HCT116 (cell line): ENCODE measurements at places on chromosomes 6 and 20.

GRCh38 chr6:108484016-108484415 lies 76.7 kb upstream of the FOXO3 start:
- no peak for DNase-seq

DNA sequence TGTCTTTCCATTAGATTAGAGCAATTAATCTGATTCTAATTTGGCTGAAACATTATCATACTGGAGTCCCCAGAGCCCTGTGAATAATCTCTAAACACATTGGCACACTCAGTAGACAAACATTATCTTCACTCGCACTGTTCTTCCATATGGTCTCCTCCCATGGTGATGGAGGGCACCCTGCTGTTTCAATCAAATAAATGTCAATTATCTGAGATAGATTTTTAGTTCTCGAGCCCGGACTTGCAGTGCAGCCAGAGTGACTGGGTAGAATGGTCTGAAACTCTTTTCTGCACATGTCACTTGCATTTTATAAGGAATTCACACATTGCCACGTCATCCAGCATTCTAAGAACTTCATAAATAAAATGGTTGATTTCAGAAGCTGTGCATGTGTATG lies 90.6 kb upstream of the MAP3K7 start:
- no peak for DNase-seq

DNA sequence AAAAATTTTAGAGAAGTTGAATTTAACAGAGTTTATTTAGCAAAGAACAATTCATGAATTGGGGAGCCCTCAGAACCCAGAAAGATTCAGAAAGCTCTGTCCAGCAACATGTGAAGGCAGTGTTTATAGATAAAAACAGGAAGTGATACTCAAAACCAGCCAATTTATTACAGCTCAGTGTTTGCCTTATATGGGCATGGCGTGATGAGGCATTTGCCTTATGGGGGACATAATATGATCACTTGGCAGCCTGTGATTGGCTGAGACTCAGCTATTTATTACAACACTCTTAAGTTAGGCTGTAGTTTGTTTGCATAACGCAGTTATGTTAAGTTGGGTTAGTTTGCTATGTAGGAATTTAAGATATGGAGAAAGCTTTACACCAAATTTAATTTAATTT lies 11.5 kb downstream of the HLA-DPA1 start:
- no peak for DNase-seq

GRCh38 chr6:73209117-73209516 lies 16.2 kb downstream of the KHDC1L start:
- DNase-seq, result no peak

DNA sequence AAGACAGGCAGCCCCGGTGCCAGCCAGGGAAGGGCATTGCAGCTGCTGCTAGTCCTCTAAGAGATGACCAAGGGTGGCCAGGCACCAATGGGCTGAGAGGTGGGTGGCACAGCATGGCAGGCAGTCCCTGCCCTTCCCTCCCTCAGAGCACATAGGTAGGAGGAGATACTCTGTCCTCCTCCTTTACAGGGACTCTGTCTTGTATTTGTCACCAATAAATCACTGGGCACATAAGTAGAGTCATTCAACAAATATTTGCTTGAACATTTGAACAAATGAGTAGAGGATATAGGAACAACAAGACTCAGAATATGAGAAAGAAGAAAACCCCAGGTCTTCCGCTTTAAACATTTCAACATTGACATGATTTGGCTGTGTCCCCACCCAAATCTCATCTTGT lies 69.4 kb upstream of the CLDN20 start:
- DNase-seq, result no peak

- no peak for DNase-seq
These were observed 2.5 kb upstream of the HSPA12B start for GRCh38 chr20:3729811-3730540.

DNA sequence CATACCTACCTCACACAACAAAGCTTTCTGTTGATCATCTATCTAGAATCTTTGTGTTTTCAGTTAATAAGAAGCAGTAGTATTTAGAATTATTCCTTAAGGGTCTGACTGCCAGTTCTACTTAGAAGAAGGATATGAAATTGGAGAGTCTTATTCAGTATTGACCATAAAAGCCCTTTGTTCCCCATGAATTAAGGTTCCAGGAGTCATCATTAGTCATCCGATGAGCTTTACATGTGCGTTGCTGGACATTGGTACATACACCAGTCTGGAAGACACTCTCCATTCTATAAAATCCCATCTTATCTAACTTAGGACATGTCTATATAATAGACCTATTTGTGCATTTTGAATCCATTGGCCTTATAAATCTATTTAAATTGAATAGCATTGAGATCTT lies 34.4 kb upstream of the RNF217 start:
- DNase-seq, result peak; percentile 59

GRCh38 chr20:15806105-15806504 lies 767.1 kb downstream of the KIF16B start:
- DNase-seq, result no peak

DNA sequence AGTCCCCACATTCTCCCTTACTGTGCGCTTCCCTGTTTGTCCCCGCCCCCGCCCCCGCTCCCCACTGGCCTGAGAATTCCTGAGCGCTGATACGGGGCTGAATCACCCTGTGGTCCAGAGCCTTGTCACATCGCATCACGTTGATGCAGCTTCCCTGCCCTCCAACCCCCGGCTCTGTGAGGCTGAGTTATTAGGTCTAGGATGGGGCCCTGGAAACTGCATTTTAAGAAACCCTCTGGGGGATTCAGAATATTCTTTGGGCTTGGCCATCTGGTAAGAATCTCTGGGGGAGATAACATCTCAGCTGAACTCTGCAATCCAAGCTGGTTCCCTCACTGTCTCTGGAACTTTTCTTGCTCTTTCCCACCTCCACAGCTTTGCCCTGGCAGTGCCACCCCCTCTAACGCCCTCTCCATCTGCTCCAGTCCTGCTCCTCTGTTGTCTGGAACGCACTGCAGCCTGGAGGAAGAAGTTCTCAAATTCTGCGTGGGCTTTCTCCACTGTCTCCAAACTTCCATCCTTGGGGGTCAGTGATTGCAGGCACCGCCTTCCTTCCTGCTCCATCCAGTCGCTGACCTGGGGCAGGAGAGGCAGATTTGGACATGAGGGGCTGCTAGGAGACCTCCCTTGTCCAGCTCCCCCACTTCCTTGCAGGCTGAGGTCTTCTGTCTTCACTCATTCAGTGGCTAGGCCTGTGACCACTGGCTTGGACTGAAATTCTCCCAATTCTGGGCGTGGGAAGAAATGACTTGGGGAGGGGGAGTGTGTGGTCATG lies 42.6 kb downstream of the KIAA1755 start:
- DNase-seq, result peak; percentile 36

DNA sequence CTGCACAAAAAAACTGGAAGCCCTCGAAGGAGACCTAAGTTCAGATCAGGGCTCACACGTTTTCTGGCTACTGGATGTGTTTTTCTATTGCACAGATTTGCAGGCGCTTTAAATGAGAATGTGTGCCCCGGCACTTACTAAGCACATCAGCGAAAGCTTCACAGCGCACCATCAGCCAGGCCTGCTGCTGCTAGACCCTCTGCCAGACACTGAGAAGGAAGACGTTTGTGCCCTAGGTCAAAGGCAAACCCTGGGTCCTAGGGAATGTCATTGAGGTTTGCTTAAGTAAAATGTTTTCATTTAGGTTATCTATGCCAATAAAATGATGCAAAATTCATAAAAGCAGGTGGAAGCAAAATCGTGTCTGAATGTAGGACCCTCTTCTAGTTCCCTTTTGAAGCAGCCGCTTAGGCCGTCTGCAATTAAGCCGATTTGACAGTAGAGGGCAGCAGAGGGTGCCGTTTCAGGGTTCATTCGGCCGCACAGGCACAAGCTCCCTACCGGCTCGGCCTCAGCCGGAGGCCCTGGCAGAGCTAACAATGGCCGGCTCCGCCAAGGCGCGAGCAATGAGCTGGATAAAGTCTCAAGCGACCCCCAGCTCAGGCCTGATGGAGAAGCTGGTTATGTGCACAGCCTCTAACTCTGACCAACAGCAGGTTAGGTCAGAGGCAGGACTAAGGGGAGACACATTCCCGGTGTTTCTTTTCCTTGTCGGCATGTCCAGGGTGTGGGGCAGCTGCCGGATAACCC lies 107.2 kb upstream of the FOXA2 start:
- peak; percentile 51 for DNase-seq

GRCh38 chr20:47917549-47918070 lies 132.3 kb upstream of the SULF2 start:
- DNase-seq, result no peak

- DNase-seq, result no peak
These were observed 197.5 kb upstream of the JARID2 start for GRCh38 chr6:15048367-15048766.

GRCh38 chr6:5280920-5281319 lies 19.6 kb downstream of the FARS2 start:
- DNase-seq, result no peak

GRCh38 chr6:75210885-75211739 lies 5.3 kb upstream of the COL12A1 start:
- no peak for DNase-seq

DNA sequence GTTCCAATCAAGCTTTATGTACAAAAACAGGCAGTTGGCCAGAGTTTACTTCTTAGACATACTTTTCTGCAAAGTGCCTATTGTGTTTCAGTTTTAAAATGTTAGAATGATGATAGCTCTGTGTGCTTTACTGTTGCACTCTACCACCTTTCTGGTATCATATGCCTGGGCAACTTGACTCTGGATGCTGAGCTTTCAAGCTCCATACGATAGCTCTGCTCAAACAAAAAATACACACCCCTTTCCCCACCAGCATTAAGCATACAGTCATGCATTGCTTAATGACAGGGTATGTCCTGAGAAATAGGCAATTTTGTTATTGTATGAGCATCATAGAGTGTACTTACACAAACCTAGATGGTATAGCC lies 123.1 kb downstream of the RCAN2 start:
- no peak for DNase-seq

DNA sequence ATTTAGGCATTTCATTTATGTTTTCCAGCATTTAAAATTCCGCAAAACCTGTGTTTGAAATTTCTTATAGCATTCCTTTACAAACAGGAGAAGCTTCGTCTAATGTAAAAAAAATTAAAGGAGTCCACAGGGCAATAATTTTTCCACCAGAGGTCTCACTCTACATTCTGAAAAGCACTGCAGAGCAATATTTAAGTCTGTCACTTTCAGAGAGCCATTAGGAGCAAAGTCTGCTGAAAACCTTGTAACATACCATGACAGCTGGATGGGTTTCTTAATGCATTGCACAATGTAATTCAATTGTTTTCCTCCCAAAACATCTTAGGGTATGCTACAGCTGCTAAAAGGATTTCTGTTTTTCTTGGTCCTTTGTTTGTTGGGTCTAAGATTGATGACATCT lies 18.0 kb downstream of the BAG2 start:
- DNase-seq, result no peak

GRCh38 chr20:6769903-6770785 lies 2.7 kb downstream of the BMP2 start:
- DNase-seq, result no peak

DNA sequence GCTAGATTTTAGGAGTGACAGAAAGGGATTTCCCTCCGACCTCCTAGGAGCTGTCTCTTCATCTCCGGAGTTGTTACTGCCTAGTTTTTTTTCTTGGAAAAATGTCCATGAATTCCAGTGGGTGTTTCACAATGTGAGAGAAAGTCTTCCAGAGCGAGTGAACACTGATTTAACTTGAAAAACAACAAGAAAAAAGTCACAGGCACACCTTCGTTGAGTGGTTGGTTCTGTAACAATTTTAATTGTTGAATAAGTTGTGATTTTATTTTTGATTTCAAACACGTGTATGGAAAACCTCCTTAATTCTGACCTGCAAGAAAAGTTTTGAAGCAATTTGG lies 2.9 kb downstream of the TFAP2C start:
- no peak for DNase-seq

GRCh38 chr20:19881990-19882389 lies 123.9 kb downstream of the RIN2 start:
- DNase-seq, result no peak

GRCh38 chr20:38346247-38346651 lies at the start of gene LBP:
TSS of gene LBP (plus strand) at chr20:38346482. CDS start at chr20:38346517, 35 bp downstream.
- no peak for DNase-seq

DNA sequence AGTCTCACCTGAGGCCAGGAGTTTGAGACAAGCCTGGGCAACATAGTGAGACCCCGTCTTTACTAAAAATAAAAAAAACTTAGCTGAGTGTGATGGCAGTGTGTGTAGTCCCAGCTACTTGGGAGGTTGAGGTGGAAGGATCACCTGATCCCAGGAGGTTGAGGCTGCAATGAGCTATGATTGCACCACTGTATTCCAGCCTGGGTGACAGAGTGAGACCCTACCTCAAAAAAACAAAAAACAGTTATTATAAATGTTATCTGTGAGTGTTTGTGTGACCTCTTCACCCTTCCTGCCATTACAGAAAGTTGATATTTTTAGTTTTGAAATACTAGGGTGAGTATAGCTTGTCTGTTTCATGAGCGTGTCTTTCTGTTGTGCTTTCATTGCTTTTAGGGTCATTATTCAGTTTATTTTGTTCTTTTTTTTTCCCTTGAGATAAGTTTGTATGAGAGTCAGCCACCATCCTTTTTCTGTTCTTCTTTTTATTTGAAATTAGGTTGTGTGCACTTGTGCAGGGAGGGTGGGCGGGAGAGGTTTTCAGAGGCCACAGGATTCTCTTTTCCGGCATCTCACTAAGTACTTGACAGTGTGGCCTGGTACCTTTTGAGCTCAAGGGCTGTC lies 26.2 kb downstream of the CDYL start:
- DNase-seq, result no peak

DNA sequence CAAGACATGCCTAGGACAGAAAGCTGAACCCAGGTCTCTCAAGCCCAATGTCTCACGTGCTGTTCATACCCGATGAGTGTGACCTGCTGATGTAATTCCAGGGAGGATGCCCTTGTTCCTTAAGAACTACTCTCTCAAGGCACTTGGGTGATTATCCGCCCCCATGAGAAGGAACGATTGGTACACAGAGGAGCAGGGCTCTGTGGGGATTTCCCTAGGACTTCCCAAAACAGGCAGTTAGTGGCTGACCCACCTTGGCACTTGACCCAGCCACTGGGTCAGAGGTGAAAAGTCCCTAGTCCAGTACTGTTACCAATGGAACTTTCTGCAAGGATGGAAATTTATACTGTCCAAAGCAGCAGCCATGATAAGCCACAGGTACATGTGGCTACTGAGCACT lies 9.2 kb upstream of the BPIFB6 start:
- no peak for DNase-seq

DNA sequence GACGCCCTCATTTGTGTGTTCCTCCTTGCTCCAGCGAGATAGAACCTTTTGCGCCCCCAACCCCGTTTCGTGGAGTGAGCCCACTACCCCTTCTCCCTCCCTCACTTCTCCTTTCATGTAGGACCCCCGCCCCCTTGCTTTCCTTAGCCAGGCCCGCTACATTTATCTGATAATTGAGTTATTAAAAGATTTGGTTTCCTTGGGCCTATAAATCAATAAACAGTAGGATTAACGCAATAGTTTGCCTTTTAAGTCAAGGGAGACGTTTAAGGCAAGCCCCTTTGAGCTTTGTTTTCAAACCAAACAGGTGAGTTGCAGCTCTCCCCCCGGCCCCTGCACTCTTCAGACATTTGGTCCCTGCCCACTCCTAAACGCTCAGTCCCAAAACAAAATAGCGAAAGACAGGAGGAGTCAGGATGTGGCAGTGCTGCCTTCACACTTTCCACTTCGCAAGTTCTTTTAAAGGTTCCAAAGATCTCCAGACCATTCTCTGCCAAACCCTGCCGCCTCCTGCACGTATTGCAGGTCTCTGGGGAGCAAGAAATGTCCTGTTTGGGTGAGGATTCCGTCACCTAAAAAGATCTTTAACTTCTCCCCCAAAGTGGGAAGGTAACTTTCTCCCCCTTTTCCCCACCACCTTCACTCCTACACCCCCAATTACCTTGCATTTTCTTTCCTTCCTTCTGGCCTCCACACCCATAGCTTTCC lies 27.6 kb downstream of the TFAP2B start:
- DNase-seq, result no peak
